ENCODE measurements at places on chromosomes 6 and 20. TPM values are rescaled to one million over a fixed set of nuclear protein-coding genes. Genes with fewer than 3 reads are reported as not detected.
A peak's percentile ranks its signal among the peaks of the same experiment; 100 is the strongest.

Gene PLN
- not detected for total RNA-seq

Gene NKAPL
- not detected for total RNA-seq

GRCh38 chr6:113362301-113363047 is 494.7 kb upstream of the MARCKS start:
- peak; percentile 30 for DNase-seq

Gene TMEM170B
- 4.0 TPM for total RNA-seq
